ENCODE measurements at places on chromosomes 3 and 15.

GRCh38 chr15:33114374-33114717 is 80.2 kb downstream of the FMN1 start:
- DNase-seq = no peak

DNA sequence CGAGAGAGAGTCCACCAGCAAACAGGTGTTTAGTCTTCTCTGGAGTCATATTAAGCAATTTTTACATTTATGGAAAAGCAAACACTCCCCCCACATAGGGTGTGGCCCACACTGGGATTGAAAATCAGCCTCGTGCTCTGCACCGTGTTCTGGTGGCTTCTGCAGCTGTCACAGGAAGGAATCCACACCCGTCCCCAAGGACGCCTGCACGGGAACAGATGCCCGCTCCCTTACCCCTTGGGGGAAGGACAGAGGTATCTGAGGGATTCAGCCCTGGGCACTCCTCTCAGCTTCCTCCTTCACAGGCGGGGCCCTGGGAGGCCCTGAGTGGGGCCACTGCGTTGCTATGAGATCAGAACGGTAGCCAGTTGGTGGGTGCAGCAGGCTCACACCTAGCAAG is 27.8 kb downstream of the LIPC start:
- DNase-seq = no peak

DNA sequence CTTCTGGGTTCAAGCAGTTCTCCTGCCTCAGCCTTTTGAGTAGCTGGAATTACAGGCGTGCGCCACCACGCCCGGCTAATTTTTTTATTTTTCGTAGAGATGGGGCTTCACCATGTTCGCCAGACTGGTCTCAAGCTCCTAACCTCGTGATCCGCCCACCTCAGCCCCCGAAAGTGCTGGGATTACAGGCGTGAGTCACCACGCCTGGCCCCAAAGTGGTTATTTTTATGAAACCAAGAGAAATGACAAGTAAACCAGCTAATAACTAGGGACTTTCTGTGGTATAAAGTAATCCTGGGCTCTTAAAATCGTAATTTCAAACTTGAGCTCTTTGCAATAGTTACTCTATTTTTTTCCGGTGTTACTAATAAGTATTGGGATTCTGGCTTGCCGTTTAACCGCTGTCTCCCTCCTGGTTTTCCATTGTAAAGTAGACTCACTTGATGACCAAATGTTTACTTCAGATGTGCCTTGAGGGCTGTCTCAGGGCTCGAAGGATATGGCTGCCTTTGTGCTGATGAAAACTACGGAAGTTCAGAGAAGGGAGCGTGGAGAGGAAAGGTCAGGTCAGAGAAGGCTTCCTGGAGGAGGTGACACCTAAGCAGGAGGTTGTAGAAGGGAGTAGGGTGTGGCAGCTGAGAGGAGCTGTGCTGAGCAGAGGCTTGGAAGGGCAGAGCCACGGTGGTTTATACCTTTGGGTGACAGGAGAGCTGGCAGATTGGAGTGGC is 4.2 kb downstream of the ZSCAN2 start:
- DNase-seq = peak; percentile 30

GRCh38 chr3:17092583-17092933 is 207.8 kb downstream of the PLCL2 start:
- no peak for DNase-seq

- no peak for DNase-seq
Measured at GRCh38 chr3:153963012-153963411, 158.2 kb upstream of the ARHGEF26 start.

DNA sequence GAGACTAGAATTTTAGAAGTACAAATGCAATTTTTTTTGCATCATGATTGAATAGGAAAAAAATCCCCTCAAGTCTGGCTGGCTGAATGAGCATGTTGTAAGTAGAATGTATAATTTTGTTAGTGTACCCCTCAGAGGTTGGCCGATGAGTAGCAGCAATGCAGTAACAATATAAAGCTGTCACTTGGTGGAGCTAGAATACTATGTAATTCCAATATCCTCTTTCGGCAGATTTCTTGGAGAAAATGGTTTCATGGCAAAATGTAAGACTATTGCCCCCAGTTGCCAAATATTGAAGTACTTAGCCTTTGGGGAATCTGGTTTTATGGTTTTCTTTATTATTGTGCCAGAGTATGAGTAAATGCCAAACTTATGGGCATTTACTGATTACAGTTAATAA is 39.8 kb upstream of the SGO1 start:
- no peak for DNase-seq

DNA sequence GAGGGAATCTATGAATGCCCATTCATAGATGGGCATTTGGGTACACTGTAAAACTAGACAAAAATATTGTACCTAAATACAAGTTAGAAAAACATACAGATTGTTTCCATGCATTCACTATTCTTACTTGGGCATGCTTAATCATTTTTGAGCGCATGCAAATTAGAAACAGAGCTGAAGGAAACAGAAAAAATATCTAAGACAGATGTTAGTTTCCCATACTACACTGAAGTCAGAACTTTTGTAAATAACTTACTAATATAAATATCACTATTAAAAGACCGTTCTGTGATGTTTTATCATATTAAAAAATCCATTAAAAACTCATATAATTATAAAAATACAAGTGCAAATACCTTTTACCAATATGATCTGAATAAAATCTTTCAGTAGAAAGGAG is 58.7 kb downstream of the GOLIM4 start:
- no peak for DNase-seq

GRCh38 chr3:32372213-32372490 is 19.5 kb upstream of the CMTM7 start:
- no peak for DNase-seq

GRCh38 chr3:42290966-42291714 is 25.2 kb upstream of the CCK start:
- no peak for DNase-seq

GRCh38 chr3:56361731-56362130 is 106.5 kb downstream of the ERC2 start:
- no peak for DNase-seq

GRCh38 chr3:94121161-94121560 is 58.3 kb downstream of the NSUN3 start:
- DNase-seq = peak; percentile 70

- no peak for DNase-seq
Measured at GRCh38 chr3:44893097-44893496, 18.7 kb downstream of the TGM4 start.

- no peak for DNase-seq
Measured at GRCh38 chr3:153028381-153028780, 133.6 kb upstream of the RAP2B start.

DNA sequence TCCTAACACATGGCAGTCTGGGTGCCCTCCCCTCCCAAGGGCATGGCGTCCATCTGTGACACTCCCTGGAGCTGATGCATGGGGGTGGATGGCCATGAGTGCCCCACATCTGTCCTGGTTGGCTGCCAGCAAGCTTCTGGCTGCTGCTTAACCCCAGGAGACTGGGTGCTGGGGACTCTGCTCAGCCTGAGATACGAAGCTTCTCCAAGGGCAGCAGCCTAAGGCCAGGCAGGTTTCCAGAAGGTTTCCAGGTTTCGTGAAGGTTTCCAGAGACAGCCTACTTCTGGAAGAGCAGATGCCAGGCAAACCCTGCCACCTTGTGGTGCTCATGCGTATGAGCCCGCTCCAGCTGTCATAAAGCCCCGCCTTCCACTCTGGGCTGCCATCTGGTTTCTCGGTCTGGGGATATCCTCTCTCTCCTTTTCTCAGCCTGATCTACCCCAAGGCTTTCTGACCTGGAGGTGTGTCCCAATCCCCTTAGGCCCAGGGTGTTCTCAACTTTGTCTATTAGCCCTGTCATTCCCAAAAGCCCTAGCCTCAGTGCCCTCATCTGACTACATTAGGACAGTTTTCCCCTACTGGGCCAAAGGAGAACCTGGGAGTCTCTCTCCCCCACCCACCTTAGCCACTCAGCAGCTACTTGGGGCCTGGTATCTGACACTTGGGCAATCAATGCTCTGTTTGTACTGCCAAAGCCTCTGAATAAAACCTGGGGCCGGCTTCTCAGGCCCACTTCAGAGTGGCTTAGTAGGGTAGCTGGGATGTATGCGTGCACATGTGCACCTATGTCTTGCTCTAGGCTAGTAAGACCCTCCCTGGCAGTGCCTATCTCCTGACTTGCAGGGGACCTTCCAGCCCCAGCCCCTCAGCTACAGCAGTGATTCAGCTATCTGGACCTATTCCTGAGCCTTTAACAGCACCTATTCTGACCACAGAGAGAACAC is 12.0 kb downstream of the MRPL46 start:
- peak; percentile 90 for DNase-seq

DNA sequence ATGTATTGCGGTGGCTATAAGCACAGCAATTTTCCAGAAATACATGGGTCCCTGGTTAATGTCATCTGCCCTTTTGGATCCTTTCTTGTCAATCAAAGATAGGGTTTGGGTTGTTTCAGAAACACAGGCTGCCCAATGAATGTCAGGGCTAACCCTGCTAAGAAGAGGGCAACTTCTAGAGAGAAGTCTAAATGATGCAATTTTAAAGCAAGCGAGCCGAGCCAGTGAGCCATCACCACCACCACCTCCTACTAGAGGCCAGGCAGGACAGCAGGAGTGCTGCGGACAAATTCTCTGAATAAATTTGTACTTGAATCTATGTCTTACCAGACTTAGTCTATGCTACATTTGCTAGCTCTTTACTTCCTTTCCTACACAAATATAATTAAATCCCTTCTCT is 248.4 kb downstream of the CTNNB1 start:
- no peak for DNase-seq

GRCh38 chr3:58697561-58697960 is 31.0 kb upstream of the FAM3D start:
- DNase-seq = no peak

GRCh38 chr3:141456301-141456625 is 30.6 kb upstream of the RASA2 start:
- no peak for DNase-seq

GRCh38 chr3:29515451-29515850 is 234.6 kb downstream of the RBMS3 start:
- DNase-seq = no peak

GRCh38 chr3:14976317-14976716 is 28.9 kb downstream of the NR2C2 start:
- no peak for DNase-seq

DNA sequence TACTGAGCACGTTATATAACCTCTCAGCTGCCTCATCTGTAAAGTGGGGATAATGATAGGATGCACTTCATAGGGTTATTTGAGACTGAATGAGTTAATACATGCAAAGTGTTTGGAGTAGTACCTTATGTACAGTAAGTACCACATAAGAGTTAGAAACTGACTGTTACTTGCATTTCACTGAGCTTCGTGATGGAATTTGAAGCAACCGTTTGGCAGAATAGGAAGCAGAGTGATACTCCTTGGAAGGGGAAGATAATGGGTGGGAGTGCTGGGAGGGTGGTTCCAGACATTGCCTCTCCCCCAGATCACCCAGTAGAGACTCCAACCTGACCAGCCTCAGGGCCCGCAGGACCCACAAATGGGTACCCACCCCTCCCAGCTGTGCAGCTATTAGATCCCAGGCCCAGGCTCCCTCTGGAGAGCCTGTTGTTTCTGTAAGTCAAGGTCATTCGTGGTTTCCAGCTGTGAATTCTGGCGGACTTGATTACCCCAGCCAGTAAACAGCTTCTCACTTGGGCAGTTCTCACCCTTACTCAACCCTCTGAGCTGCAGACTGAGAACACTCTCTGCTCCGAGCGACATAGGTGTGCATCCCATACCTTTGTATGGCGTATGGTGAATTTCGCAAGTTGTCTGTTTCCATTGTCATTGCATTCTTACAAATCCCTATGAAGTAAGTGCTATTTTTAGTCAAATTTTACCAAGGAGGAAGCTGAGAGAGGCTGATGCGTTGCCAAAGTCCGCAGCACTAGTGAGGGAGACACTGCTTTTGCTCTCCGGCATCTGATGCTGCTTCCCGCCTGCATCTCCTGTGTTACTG is 11.1 kb downstream of the ALPK3 start:
- no peak for DNase-seq

- no peak for DNase-seq
Measured at GRCh38 chr3:123072152-123072551, 5.3 kb downstream of the PDIA5 start.

DNA sequence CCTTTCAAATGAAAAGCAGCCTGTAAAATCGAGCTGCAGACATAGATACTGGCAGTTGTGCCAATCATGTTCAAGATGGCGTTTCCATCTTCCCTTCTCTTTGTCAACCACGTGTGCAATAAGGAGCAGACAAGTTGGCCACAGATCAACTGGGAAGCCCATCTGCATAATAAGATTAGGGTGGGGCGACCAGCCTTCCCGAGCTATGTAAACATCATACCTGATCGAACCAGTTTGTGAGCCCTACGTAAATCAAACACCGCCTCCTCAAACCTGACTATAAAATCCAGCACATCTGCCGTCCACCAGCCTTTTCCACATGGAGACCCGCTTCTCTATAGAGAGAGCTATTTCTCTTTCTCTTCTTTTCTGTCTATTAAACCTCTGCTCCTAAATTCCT is 37.2 kb downstream of the TRIM42 start:
- DNase-seq = peak; percentile 10

GRCh38 chr3:6321999-6322398 is 538.9 kb upstream of the GRM7 start:
- DNase-seq = no peak

DNA sequence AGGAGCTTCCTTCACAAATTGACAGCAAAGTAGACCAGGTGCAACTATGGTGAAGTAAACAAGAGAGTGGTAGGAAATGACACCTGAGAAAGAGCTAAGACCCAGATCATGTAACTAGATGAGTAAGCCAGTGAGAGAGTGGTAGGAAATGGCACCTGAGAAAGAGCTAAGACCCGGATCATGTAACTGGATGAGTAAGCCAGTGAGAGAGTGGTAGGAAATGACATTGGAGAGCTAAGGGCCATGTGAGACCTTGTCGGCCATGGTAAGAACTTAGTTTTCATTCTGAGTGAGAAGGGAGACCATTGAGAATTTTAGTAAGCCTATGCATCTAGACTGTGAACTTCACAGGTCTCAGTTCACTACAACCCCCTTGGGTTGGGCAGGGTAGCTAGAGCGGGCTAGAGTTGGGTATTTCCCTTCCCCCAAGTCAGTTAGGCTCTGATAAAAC is 5.4 kb upstream of the SENP7 start:
- DNase-seq = no peak

- no peak for DNase-seq
Measured at GRCh38 chr3:99850608-99851007, 32.9 kb downstream of the CMSS1 start.

DNA sequence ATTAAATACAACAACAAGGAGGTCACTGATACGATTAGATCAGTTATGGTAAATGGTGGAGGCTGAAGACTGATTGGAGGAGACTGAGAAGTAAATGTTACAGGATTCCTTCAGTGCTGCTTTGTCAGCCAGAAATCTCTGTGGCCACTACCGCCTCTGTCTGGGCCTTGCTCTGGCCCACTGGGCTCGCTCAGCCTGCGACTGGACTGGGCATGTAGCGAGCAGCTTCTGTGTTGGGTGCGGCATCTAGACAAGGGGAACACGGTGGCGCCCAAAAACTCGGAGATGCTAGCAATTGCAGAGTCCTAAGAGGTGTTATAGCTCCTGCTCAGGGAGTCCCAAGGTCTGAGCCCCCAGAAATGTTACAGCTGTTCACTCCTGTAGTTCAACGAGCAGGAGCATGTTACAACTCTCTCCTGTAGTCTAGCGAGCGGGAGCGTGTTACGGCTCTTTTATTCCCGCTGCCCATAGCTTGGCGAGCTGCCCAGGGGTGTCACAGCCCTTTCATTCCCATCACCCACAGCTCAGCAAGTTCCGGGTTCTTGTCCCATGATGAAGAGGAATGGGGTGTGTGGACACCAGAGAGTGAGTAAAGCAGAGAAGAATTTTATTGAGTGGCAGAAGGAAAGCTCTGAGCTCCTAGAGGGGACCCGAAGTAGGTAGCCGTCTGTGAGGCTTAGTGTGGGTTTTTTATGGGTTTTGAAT is 24.7 kb downstream of the SLC15A2 start:
- no peak for DNase-seq

GRCh38 chr15:71379893-71380292 is 264.6 kb downstream of the THSD4 start:
- DNase-seq = no peak
